Stimulated activated naive CD4-positive, alpha-beta T cell treated with Interleukin-2 at 50 U/mL for 16 hours (primary cell): ENCODE measurements at places on chromosomes 12 and 14.

DNA sequence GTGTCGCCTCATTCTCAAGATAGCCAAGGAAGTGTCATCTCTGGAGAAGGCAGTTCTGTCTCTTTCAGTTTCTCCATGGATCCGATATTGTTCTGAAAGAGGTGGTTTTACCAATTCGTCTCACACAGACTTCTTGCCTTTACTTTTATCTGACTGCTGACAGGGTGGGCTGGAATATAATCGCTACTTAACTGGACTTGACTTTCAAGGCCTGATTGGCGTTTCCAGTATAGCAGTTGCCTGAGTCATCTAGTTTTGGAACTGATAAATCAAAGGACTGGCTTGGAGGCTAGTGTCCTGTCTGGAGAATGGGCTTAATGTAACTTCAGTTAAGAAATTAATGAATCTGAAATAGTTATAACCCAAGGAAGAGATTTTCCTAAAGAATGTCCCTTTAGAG, 21.6 kb downstream of the PRKCH start:
- DNase-seq: no peak

GRCh38 chr12:33330940-33331339, 108.7 kb downstream of the SYT10 start:
- DNase-seq: no peak

DNA sequence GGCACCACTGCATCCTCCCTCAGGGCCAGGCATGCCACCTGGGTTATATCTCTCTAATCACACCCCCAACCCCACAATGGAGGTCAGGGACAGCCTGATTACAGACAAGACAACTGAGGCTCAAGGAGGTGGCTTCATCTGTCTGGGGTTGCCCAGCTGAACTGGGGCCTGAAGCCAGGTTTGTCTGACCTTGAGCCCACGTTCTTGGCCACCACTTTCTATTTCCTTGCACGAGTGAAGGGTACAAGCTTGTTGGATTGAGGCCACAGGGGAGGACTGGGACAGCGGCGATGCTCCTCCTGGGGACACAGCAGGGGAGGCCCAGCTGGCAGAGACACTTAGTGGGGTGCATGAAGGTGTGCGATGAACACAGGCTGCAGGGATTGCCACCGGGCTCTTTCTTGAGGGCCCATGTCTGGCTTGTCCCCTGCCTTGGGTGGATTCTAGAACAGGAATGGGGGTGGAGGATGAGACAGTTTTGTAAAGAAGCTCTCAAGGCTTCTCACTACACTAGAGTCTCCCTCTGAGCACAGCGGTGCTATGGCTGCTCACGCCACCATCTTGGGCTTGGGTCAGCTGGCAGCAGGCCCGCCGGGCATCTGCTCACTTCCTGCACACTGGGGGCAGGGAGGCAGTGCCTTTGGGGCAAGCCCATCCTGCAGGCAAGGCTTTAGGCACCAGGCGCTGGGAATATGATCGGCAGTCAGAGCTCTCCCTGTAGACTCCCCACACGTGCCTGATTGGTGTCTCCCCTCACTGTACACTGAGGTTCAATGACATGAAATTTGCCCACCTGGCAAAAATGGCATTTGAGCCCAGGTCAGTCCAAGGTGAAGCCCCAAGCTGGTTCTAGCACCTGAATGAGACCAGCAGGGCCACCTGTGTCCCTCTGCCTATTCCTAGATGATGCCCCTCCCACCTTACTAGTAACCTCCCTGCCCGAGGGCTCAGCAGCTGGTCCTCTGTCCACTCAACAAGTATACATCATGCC, 16.0 kb downstream of the RITA1 start:
- DNase-seq: no peak

DNA sequence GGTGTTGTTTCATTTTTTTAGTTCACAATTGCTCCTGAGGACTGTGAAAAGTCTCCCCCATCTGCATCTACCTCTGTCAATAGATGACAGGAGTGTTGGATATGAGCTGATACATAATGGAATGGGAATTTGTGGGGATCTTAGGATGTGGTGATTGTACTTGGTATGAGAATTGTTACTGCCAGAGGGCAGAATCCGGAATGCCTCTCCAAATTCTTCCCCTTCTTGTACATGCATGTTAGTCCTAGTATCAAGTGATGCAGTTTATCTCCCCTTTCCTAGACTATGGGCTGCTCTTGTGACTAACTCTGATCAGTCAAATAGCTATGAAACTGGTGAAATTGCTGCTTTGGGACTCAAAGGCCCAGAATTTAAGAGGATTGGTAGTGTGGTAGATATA, 24.8 kb upstream of the NOVA1 start:
- no peak for DNase-seq

GRCh38 chr12:93363841-93364297, 13.9 kb upstream of the NUDT4 start:
- DNase-seq: no peak

- no peak for DNase-seq
Measured at GRCh38 chr12:69099201-69099837, 140.1 kb upstream of the CPSF6 start.

GRCh38 chr12:93784339-93785086, 107.3 kb downstream of the CRADD start:
- DNase-seq: no peak

DNA sequence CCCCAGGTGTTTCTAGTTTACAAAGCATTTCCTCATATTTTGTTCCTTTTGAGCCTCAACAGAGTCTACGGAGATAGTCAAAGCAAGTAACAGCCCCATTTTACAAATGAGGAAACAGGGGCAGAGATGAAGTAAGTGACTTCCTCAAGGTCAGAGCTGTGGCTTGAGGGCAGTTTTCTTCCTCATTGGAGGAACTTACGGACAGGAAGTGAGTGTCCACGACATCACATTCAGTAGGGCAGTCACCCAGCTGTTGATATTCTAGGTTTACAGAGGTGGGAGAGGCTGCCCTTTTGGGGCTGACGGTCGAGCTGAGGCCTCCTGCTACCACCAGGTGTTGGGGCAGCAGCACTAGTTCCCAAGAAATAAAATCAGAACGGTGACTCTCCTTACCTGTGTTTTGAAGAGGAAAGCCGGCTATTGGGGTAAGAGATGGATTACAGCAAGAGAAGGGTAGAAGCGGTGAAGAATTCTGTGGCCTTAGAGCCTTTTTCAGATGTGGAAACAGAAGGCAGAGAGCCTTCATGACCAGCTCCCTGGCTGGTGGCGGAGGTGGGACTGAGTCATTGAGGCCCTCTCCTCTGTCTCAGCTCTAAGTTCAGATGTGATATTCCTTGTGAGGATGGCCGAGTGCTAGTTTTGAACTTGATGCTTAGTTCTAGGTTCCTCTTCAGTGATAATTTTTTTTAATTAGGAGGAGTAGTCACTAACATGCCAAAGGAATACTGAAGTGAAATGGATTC, 41.7 kb downstream of the SUSD6 start:
- DNase-seq: no peak

DNA sequence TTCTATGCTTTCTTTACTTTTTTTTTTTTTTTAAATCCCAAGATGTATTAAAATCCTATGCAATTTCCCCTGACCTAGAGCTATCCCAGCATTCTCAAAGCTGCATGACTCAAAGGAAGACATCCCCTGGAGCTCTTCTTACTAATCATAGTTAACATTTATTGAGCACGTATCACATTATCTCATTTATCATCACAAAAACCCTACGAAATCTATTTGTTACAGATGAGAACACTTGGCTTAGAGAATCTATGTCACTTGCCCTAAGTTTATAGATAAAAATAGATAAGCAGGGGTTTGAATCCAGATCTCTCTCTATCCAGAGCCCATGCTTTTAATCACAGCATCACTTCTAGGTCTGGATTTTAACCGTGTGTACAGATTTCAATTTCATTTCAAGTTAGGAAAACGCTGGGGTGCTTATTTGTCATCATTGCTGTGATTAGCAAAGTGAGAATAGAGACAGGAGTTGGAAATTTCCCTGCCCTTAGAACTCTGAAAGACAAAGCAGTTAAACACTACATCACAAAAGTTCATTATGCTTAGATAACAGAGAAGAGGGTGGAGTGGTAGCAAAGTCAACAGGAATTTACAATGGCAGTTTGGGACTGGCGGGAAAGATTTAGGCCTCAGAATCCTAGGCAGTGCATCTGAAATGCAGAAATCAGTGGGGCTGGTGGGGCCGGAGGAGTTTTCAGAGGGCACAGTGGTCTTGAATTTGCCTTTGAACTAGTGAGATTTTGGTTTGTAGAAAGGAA, 177.7 kb upstream of the FRMD6 start:
- DNase-seq: no peak

GRCh38 chr14:99287269-99287942, 15.4 kb upstream of the BCL11B start:
- no peak for DNase-seq

- DNase-seq: peak; percentile 11
Measured at GRCh38 chr14:91299121-91300115, 54.9 kb upstream of the GPR68 start.

- DNase-seq: no peak
Measured at GRCh38 chr12:55074806-55075205, 51.4 kb upstream of the OR9K2 start.

DNA sequence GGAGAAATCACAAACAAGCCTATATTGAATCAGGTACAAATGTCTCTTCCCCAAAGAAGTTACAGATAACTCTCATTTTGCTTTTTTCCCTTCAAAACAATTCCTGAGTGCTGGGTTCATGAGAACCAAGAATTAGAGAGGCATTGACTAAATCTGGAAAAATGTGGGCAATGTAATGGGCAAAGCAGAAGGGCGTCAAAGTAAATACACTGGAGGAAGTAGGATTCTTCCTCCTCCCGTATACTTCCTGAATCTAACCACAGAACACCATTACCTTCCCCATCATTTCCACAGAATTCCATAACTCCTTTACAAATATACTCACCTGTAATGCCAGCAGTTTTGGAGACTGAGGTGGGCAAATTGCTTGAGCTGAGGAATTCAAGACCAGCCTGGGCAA, 3.0 kb upstream of the RBMS2 start:
- DNase-seq: no peak

- no peak for DNase-seq
Measured at GRCh38 chr12:67633024-67633610, 15.4 kb upstream of the DYRK2 start.

DNA sequence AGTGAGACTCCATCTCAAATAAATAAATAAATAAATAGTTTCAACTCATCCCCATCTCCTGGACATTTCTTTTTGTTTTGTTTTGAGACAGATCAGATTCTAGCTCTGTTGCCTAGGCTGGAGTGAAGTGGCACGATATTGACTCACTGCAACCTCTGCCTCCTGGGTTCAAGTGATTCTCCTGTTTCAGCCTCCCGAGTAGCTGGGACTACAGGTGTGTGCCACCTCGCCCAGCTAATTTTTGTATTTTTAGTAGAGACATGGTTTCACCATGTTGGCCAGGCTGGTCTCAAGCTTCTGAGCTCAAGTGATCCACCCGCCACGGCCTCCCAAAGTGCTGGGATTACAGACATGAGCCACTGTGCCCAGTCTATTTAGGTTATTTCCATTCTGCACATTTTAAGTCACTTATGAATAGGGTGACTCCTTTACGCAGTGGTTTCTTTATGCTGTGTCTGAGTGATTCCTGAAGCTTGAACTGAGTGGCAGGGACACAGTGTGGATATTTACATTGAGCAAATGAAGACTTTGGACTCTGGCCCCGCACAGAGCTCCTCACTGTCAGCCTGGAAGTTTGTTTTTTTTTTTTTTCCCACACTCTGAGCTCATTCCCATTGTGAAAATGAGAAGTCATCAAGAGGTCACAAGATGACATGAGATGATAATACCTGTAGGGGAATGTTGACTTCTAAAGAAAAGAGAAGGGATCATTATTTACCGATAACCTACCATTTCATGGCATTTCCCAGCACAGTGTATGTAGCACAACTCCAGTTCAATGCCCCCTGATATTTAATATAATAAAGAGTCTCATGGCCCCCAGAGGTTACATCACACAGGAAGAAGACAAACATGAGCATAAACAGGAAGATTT, 72.6 kb downstream of the TBX3 start:
- no peak for DNase-seq

DNA sequence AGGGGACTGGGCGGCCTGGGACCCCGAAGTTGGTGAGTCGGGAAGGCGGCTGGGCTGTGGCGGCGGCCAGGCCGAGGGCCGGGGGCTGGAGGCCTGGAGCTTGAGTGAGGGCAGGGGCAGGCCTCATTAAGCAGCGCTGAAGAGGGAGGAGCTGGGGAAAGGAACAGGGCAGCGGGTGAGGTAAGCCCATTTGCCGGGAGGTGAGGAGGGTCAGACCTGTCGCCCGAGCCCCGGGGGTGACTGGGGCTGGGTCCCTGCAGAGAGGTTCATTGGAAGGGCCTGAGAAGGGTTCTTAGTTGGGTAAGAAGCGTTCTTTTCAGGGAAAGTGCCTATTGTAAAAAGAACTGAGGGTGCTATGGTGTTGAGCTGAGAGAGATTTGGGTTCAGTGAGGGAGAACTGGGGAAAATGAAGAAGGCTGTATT, 441 bp downstream of the RAB5B start:
- peak; percentile 40 for DNase-seq

DNA sequence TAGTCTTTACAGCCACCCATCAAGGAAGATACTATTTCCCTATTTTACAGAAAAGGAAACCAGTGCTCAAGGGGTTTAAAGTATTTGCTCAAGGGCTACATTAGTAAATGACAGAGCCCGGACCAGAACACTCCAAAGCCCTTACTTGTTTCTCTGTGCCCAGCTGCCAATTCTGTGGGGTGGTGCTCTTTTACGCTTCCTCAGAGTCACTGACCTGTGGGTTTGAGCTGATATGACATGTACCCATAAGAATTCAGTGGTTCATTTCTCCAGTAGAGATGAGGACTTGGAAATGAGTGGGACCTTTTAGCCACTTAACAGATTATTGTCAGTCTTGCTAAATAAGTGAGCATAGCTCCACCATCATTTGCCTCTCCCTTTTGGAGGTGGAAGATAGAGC, 37.4 kb upstream of the NKX2-8 start:
- DNase-seq: no peak

DNA sequence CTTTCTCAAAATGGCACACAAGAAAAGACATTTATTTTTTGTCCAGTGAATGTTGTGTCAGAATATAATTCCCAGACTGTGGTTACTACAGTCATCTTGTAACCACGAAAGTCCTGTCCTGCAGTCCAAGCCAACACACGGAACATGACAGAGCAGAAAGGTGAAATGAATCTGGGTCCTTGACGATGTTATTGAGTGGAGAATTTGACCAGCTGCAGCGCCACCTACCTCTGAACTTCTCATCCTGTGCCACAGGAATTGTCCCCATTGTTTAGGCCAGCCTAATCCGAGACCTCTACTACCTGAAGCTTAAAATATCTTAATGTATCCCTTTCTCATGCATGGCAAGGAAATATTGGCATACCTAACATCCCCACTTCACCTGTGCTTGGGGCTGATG, 64.1 kb upstream of the OTX2 start:
- DNase-seq: no peak

GRCh38 chr12:32811686-32812392, 56.1 kb upstream of the YARS2 start:
- no peak for DNase-seq

GRCh38 chr14:69664865-69665526, 53.6 kb downstream of the SUSD6 start:
- DNase-seq: no peak

GRCh38 chr14:77086017-77086727, 11.9 kb upstream of the CIPC start:
- no peak for DNase-seq

DNA sequence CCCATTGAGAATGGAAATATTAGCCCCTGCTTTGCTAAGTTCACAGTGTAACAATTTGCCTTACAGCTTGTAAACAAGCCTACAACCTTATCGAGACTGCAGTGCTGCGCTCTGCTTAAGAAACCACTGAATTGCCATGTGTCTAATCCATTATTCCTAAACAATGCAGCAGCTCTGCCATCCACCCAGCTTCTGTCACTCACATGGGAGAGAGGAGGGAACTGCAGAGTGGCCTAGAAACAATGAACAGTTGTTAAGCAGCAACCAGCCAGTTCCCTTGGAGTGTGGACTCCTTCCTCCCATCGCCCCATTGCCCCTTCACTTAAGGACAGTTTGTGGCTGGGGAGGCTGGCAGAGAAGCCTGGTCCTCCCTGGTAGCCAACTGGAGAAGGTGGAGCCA, 42.9 kb downstream of the TESPA1 start:
- DNase-seq: no peak
